ENCODE measurements at places on chromosomes 5 and 9. TPM values are rescaled to one million over a fixed set of nuclear protein-coding genes. Genes with fewer than 3 reads are reported as not detected.

DNA sequence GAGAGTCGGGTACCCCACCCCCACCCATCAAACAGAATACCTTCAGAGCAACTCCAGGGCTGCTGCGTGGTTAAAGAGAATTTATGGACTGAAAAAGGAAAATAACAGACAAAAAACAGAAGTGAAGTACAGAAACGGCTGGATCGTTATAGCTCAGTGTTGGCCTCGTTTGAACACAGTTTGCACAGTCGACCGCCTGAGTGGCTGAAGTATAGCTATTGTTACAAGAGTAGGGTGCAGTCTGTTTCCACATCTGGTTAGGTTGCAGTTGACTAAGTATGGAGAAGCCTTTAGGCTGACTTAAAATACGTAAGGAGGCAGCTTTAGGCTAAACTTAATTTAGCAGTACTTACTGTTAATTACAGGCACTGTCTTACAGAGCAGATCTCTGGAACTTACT lies 121.2 kb downstream of the GCNT1 start:
- H3K4me1 ChIP-seq, result peaks cover 27% of the 10 kb centered on the region
- H3K27me3 ChIP-seq, result peaks cover 13% of the 10 kb centered on the region
- no peak overlapping the region for H3K4me3 ChIP-seq
- H3K36me3 ChIP-seq, result no peaks in the 10 kb centered on the region
- no peak for DNase-seq

GRCh38 chr9:114001410-114001685 lies 76.8 kb downstream of the AMBP start:
- DNase-seq, result no peak
- H3K27me3 ChIP-seq, result no peaks in the 10 kb centered on the region
- H3K36me3 ChIP-seq, result no peaks in the 10 kb centered on the region
- H3K4me3 ChIP-seq, result no peak overlapping the region

DNA sequence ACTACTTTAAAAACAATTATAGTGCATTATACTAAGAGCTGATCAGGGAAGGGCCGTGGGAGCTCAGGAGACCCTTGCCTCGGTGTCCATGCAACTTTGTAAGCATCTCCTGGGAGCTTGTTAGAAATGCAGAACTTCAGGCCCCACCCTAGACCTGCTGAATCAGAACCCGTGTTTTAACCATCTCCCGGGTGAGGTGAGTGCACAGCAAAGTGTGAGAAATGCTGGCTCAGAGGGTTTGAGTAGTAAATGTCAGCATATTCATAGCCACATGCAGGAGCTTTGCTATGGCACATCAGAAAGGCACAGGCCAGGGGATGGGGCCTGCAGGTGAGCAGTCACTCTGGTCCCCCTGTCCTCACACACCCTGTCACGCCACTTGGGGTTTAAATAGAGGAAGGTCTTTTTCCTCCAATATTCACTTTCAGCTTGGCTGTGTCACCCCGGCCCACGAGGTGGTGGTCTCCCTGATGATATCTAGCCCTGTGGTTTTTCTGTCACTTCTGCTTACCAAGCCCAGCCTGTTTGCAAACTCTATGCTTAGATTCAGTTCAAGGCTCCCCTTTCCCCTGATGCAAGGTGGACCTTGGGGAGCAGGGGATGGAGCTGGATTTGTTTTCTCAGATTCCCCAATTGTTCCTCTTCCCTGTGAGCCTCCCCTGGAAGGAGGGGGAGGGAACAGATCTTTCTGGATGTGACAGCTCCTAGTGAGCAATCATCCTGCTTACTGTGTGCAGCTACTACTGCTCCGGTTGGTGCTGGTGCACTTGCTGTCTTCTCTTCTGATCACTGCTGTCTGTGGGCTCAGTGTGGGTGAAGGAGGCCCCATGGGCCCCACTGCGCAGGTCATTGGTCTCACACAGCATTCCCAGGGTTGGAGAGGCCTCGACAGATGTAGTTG lies 51.8 kb upstream of the TGFBR1 start:
- H3K27me3 ChIP-seq, result peaks cover 3% of the 10 kb centered on the region
- H3K27ac ChIP-seq, result no peak overlapping the region
- H3K4me1 ChIP-seq, result peaks cover 53% of the 10 kb centered on the region
- H3K36me3 ChIP-seq, result no peaks in the 10 kb centered on the region
- H3K4me3 ChIP-seq, result no peak overlapping the region

DNA sequence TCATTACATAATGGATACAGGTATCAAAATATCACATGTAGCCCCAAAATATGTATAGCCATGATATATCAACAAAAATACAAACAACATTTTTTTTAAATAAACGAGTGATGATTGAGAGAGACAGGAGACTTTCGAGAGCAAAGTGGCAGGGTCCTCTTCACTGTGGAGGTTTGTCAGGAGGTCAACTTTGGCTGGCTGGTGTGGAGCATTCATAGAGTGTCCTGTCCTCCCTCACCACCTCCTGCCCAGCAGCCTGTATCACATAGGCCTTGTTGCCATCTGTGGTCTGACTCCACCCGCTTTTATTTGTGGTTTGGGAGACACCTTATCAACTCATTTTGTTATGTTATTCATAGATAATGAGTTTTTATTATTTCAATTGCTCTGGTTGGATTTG lies 206.9 kb downstream of the SYK start:
- no peak for DNase-seq
- H3K27me3 ChIP-seq, result peaks cover 3% of the 10 kb centered on the region
- H3K27ac ChIP-seq, result no peak overlapping the region
- H3K36me3 ChIP-seq, result no peaks in the 10 kb centered on the region
- no peak overlapping the region for H3K4me3 ChIP-seq
- H3K4me1 ChIP-seq, result peaks cover 2% of the 10 kb centered on the region

The NANS gene
- 51.8 TPM for total RNA-seq

DNA sequence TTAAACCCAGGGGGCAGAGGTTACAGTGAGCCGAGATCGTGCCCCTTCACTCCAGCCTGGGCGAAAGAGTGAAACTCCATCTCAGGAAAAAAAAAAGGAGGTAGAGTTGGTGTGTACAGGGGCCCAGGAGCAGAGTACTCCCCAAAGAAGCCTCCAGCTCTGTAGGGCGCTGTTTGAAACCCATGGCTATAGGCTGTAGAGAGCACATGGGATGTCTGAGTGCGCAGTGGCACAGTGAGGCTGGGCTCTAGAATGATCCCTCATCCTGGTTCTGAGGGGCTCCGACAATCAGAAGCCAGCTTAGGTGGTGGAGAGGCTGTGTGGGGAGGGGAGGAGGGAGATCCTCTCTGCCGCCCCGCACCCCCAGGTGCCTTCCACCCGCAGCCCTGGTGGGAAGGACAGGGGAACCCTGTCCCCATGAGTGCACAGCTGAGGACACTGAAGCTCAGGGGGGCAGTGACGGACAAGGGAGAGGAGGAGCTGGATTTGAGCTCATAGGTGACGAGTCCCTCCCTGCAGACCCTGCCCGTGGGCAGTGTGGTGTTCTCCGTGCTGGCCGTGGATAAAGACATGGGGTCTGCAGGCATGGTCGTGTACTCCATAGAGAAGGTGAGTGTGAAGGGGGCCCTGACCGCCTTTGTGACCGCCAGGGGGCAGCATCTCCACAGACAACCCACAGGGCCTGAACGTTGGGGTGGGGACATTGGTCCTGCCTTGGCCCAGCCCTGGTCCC lies 24.6 kb downstream of the CDHR2 start:
- no peaks in the 10 kb centered on the region for H3K4me1 ChIP-seq
- H3K4me3 ChIP-seq, result no peak overlapping the region
- no peak overlapping the region for H3K27ac ChIP-seq
- H3K27me3 ChIP-seq, result no peaks in the 10 kb centered on the region

DNA sequence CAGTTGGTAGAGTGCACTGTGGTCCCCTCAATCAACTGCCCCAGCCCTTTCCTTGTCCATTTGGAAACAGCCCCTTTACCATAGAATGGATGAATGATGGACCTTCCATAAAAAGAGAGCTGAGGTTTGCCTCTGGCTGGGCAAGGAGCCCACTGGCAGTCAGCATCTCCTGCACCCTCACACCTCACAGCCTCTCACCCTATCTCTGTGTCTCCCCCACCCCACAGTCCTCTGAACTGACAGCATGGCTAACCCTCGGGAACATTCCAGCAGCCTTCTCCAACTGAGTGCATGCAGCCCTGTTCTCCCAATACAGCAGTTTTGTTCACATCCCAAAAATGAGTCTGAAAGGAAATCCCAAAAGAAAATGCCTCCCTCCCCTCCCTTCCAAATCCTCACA lies 51.7 kb downstream of the RETREG1 start:
- H3K27ac ChIP-seq, result no peak overlapping the region
- no peak overlapping the region for H3K4me3 ChIP-seq
- DNase-seq, result no peak
- peaks cover 28% of the 10 kb centered on the region for H3K4me1 ChIP-seq

DNA sequence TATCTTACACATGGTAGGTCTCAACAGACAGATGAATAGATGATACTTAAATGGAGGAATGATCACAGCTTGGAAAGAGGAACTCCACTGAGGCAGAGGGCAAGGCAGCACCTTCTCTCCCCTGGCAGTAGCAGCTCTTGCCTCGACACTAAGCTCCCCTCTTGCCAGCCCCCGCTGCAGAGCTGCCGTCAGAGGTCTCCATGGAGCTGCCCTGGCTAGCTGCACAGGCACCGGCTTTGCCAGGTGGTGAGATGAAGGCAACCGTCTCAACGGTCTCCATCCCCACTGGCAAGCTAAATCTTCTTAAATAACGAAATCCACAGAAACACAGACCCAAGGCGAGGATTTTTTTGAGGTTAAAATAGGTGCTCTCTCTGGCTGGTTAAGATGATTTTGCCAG lies 81.2 kb downstream of the CRB2 start:
- H3K4me1 ChIP-seq, result no peaks in the 10 kb centered on the region
- no peak overlapping the region for H3K27ac ChIP-seq
- DNase-seq, result no peak
- no peak overlapping the region for H3K4me3 ChIP-seq
- no peaks in the 10 kb centered on the region for H3K27me3 ChIP-seq

DNA sequence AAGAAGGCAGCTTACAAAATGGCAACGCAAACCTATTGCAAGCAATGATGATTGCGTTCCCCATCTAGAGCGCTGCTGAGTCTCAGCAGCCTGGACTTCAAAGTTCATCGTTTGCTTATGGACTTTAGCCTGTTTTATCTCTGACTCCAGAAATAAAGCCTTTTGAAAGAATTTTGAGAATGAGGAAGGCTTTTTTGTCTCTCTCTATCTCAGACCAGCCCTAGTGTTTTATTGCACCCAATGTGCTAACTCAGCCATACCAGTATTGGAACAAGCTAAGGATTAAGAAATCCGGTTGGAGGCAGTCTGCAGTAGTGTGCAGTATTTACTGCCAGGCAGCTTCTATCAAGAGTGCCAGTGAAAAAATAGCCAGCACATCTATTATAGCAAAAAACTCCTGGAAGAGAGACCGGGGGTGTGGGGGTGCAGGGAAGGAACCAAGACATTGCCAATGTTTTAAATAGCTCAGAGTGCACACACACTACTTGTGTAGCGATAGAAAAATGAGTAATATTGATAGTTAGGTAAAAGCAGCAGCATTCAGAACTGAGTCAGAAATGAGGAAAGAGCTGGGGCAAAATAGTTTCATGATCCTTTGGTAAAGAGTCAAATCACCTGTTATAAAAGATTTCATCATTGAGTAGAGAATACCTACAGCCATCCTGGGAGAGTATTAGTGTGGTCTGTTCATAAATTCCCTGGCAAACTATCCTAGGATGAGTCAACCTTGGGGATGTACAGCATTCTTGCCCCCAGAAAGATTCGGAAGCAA lies 219.0 kb downstream of the ZNF608 start:
- H3K4me3 ChIP-seq, result no peak overlapping the region
- H3K36me3 ChIP-seq, result no peaks in the 10 kb centered on the region
- no peaks in the 10 kb centered on the region for H3K4me1 ChIP-seq
- no peak overlapping the region for H3K27ac ChIP-seq
- no peak for DNase-seq

- no peaks in the 10 kb centered on the region for H3K36me3 ChIP-seq
- H3K27ac ChIP-seq, result no peak overlapping the region
- H3K4me3 ChIP-seq, result no peak overlapping the region
- H3K4me1 ChIP-seq, result peaks cover 3% of the 10 kb centered on the region
- no peak for DNase-seq
- no peaks in the 10 kb centered on the region for H3K27me3 ChIP-seq
Observed at GRCh38 chr5:68333649-68334552, 118.3 kb downstream of the PIK3R1 start.

The FAM221B gene
- total RNA-seq, result not detected

- no peak overlapping the region for H3K27ac ChIP-seq
- H3K27me3 ChIP-seq, result peaks cover 17% of the 10 kb centered on the region
- no peaks in the 10 kb centered on the region for H3K36me3 ChIP-seq
Observed at GRCh38 chr5:14216902-14217301, 73.8 kb downstream of the TRIO start.

- H3K4me1 ChIP-seq, result peaks cover 33% of the 10 kb centered on the region
- no peak for DNase-seq
- H3K27ac ChIP-seq, result no peak overlapping the region
- no peaks in the 10 kb centered on the region for H3K36me3 ChIP-seq
- peaks cover 82% of the 10 kb centered on the region for H3K27me3 ChIP-seq
Observed at GRCh38 chr5:138666226-138666742, 86.9 kb upstream of the CTNNA1 start.

- H3K4me3 ChIP-seq, result no peak overlapping the region
- DNase-seq, result no peak
- no peak overlapping the region for H3K27ac ChIP-seq
- no peaks in the 10 kb centered on the region for H3K27me3 ChIP-seq
Observed at GRCh38 chr5:13478831-13479465, 465.5 kb downstream of the DNAH5 start.

GRCh38 chr5:179337796-179338676 lies 7.2 kb downstream of the ADAMTS2 start:
- H3K4me1 ChIP-seq, result peaks cover 1% of the 10 kb centered on the region
- no peak overlapping the region for H3K4me3 ChIP-seq
- peaks cover 16% of the 10 kb centered on the region for H3K27me3 ChIP-seq
- no peak overlapping the region for H3K27ac ChIP-seq
- DNase-seq, result no peak

- H3K4me3 ChIP-seq, result no peak overlapping the region
- H3K27ac ChIP-seq, result no peak overlapping the region
- H3K27me3 ChIP-seq, result peaks cover 8% of the 10 kb centered on the region
- no peaks in the 10 kb centered on the region for H3K36me3 ChIP-seq
Observed at GRCh38 chr5:42840269-42840668, 28.6 kb upstream of the SELENOP start.

- peaks cover 52% of the 10 kb centered on the region for H3K36me3 ChIP-seq
- peak overlapping the region; percentile 98 for H3K27ac ChIP-seq
- peaks cover 46% of the 10 kb centered on the region for H3K4me1 ChIP-seq
- DNase-seq, result no peak
Observed at GRCh38 chr5:177427211-177427822, 841 bp downstream of the GRK6 start.

The TAF11L14 gene
- not detected for total RNA-seq

DNA sequence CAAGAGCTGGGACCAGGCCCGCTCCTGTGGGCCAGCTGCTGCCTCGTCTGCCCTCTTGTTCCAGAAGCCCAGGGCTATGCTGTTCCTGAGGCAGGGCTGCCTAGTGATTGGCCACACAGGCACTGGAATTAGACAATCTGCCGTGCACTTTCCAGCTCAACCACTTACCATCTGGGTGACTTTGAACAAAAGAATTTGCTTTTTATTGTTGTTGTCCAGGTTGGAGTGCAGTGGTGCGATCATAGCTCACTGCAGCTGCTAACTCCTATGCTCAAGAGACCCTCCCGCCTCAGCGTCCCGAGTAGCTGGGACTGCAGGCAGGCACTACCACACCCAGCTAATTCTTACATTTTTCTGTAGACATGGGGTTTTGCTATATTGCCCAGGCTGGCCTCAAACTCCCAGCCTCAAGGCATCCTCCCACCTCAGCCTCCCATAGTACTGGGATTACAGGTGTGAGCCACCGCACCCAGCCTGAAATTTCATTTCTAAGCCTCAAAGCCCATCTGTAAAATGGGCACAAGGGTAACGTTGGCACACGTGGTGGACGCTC lies 1.2 kb upstream of the NEK6 start:
- no peak overlapping the region for H3K27ac ChIP-seq
- peaks cover 51% of the 10 kb centered on the region for H3K4me1 ChIP-seq
- H3K27me3 ChIP-seq, result peaks cover 38% of the 10 kb centered on the region
- peaks cover 6% of the 10 kb centered on the region for H3K36me3 ChIP-seq
- H3K4me3 ChIP-seq, result peak overlapping the region; percentile 81

Data from activated CD8-positive, alpha-beta T cell treated with anti-CD3 and anti-CD28 coated beads for 36 hours (primary cell).